Pulmonary artery endothelial cell (primary cell): ENCODE measurements at places on chromosomes 16 and 17.

GRCh38 chr17:75295201-75296158, 6.2 kb upstream of the SLC25A19 start:
- DNase-seq = no peak

DNA sequence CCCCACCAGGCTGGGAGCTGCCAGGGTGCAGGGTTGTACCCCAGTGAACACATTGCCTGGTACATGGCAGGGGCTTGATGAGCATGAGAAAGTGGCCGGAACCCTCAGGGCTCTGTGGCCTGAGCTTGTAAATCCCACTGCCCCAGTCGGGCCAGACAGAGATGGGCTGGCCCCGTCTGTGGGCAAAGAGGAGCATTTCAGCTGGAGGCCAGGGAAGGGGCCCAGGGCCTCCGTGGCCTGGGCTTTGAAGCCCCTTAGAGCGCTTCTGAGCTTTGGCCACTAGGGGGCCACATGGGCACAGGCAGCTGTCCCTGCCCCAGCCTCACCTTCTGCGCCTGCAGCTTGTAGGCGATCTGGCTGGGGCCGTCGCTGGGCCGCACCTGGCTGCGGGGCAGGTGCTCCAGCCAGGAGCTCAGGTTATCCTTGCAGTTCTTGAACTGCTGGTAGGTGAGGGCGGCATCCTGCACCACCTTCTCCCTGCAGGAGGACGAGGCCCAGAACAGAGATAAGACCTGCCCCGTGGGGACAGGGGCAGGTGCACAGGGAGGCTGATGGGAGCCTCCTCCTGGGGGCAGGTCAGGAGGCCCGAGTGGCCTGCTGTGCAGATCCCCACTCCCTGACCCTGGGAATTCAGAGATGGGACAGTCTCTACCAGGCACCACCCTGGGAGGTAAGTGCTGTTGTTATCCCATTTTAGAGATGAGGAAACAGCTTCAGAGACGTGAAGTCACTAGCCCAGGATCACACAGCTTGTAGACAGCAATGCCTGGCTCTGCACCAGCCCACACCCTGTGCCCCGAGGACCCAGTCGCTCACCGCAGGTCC, 12.8 kb downstream of the EVPL start:
- peak; percentile 39 for DNase-seq

- no peak for DNase-seq
Measured at GRCh38 chr17:80729761-80730160, 185.1 kb downstream of the RPTOR start.

GRCh38 chr17:7947651-7948050, 15.6 kb downstream of the CNTROB start:
- no peak for DNase-seq

- no peak for DNase-seq
Measured at GRCh38 chr17:81673561-81674258, 7.2 kb downstream of the CCDC137 start.
